ENCODE measurements at places on chromosomes 16 and 17.

GRCh38 chr16:28180655-28181460 is 30.9 kb downstream of the XPO6 start:
- DNase-seq: no peak

- DNase-seq: peak; percentile 59
These were observed 27.3 kb downstream of the SLFN11 start for GRCh38 chr17:35345926-35346771.

DNA sequence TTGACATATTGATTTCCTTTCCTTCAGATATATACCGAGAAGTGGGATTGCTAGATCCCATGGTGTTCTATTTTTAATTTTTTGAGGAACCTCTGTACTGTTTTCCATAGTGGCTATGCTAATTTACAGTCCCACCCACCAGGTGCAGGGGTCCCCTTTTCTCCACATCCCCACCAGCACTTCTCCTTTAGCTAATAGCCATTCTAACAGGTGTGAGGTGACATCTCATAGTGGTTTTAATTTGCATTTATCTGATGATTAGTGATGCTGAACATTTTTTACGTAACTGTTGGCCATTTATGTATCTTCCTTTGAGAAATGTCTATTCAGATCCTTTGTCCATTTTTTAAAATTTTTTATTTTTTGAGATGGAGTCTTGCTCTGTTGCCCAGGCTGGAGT is 93.9 kb downstream of the SDR42E1 start:
- DNase-seq: no peak

GRCh38 chr17:42660692-42661345 is 1.7 kb downstream of the TUBG2 start:
- no peak for DNase-seq

- no peak for DNase-seq
These were observed 415.0 kb upstream of the XYLT1 start for GRCh38 chr16:17885659-17886207.

GRCh38 chr16:46620266-46621005 is 743 bp downstream of the SHCBP1 start:
- DNase-seq: no peak

DNA sequence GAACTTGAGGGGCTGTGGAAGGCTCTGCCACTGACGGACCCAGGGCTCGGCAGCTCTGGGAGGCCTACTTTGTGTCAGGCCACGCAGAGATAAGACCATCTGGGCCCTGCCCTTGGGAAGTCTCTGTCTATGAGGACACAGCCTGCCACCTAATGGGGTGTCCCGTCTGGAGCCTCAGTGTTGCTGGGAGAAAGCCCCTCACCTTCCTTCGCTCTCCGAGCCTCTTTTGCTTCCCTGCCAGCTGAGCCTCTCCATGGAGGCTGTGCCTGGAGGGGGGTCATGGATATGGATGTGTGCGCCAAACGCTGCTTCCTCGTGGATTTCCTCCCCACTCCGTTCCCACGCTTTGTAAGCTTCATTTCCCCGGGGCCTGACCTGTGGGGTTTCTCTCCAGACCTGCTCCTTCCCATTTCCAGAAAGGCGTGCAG is 228.8 kb downstream of the SEC14L1 start:
- no peak for DNase-seq

GRCh38 chr17:58913971-58914769 is 158.5 kb downstream of the PPM1E start:
- DNase-seq: no peak

GRCh38 chr17:32445971-32446370 is 1.7 kb downstream of the PSMD11 start:
- DNase-seq: no peak

DNA sequence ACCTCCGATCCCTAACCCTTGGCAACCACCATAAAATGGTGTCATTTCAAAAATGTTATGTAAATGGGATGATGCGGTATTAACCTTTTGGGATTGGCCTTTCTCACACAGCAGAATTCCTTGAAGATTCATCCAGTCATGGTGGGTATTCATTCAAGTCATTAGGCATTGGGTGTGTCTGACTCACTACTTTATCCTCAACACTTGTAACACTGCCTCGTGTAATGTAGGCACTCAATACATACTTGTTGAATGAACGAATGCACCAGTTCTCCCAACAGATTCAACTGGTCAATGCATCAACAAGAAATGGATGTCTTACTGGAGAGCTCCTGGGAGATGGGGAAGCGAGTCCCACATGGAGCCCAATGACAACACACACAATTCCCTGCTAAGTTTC is 21.8 kb upstream of the GAN start:
- DNase-seq: no peak

DNA sequence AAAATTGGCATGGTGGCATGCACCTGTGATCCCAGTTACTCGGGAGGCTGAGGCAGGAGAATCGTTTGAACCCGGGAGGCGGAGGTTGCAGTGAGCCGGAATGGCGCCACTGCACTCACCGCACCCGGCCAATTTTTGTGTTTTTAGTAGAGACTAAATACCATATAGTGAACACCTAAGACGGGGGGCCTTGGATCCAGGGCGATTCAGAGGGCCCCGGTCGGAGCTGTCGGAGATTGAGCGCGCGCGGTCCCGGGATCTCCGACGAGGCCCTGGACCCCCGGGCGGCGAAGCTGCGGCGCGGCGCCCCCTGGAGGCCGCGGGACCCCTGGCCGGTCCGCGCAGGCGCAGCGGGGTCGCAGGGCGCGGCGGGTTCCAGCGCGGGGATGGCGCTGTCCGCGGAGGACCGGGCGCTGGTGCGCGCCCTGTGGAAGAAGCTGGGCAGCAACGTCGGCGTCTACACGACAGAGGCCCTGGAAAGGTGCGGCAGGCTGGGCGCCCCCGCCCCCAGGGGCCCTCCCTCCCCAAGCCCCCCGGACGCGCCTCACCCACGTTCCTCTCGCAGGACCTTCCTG is at the start of gene HBQ1:
Gene HBQ1, plus strand, starts transcription at position 359 of the 575 bp plus-strand sequence. Its CDS starts 28 bp downstream, at position 387.
- DNase-seq: peak; percentile 63

GRCh38 chr16:86042393-86042792 is 143.4 kb downstream of the IRF8 start:
- no peak for DNase-seq

- no peak for DNase-seq
These were observed 345.6 kb downstream of the CPPED1 start for GRCh38 chr16:12458051-12458450.

GRCh38 chr17:52751051-52751450 is 592.5 kb upstream of the CA10 start:
- no peak for DNase-seq

GRCh38 chr16:72850021-72850420 is 197.9 kb downstream of the ZFHX3 start:
- DNase-seq: no peak

DNA sequence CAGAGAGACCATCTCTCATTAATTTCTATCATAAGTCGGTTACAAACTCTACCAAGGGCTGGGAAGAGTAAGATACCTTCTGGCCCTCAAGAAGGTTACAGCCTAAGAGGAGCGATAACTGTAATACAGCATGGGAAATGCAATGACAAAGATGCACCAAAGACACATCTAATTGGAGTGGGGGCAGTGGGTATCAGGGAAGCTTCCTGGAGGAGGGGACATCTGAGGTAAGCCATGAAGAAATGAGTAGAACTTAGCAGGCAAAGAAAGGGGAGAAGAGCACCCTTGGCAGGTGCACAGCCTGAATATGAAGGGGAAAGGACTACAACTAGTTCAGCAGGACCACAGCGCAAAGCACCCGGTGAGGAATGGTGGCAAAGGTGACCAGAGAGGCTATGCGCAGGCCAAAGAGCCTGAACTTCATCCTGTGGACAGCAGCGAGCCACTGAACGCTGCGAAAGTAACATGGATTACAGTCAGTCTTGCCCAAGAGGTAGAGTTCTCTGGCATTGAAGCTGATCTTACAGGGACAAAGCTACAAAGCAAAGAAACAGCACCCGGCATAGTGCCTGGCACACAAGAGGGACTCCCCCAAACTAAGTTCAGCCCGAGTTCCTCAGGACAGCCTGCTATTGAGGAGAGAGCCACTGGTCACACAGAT is 2.8 kb downstream of the TBC1D10B start:
- DNase-seq: no peak

DNA sequence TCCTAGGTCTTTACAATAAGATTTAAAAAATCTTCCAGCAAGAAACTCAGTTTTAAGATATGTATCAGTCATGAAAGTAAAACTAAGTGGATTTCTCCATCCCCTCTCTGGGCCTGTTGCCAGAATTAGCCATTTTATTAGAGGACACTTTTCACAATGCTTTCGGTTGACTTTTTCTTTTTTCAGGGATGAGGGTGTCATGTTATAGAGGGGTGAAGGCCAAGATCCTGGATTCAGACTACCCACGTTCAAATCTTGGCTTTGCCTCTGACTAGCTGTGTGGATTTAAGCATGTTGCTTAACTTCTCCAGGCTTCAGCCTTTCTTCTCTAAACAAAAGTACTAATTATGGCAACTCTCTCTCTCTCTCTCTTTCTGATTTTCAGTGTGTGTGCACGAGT is 111.7 kb upstream of the COX10 start:
- DNase-seq: no peak

GRCh38 chr17:9346296-9346926 is 229.2 kb downstream of the STX8 start:
- DNase-seq: no peak

GRCh38 chr17:83050651-83051395 is 28.6 kb upstream of the METRNL start:
- DNase-seq: no peak

- peak; percentile 74 for DNase-seq
These were observed 12.8 kb downstream of the EVPL start for GRCh38 chr17:76014100-76014924.

GRCh38 chr16:3472878-3473595 is 22.3 kb downstream of the C16orf90 start:
- DNase-seq: no peak

DNA sequence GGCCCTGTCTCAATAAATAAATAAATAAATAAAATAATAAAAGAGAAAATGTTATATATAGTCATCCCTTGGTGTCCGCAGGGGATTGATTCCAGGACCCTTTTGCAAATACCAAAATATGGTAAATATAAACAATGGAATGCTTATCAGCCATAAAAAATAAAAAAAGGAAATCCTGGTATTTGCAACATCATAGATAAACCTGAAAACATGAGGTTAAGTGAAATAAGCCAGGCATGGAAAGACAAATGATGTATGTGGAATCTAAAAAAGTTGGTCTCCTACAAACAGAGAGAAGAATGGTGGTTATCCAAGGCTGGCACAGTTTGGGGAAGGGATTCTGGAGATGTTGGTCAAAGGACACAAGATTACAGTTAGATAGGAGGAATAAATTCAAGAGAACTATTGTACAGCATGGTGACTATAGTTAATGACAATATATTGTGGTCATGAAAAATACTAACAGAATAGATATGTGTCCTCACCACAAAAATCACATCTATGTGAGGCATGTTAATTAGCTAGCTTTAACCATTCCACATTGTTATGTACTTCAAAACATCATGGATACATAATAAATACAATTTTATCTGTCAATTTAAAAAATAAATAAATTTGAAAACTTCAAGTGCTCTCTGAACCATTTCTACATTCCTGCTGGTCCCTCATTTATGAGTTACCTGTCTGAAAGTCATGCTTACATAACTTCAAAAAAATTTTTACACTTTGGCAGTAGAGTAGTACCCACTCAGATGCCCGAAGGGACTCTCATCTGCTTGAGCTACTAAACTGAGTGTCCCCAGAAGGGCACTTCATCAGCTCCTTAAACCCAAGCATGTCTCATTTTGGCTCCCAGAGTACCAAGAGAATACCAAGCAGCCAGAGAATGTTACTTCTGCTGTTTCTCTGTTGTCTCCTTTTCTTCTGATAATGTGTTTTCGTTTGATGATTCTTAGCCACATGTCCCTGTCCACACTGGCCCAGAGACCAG is 26.6 kb downstream of the N4BP1 start:
- DNase-seq: no peak

GRCh38 chr16:55982597-55982996 is 107.4 kb upstream of the CES5A start:
- DNase-seq: no peak

GRCh38 chr16:88596483-88596882 is 26.3 kb downstream of the ZC3H18 start:
- DNase-seq: no peak

- DNase-seq: no peak
These were observed 13.5 kb upstream of the CBX8 start for GRCh38 chr17:79810130-79811010.

GRCh38 chr17:2855063-2855600 is 58.9 kb downstream of the RAP1GAP2 start:
- no peak for DNase-seq

GRCh38 chr17:10052106-10052813 is 146.1 kb downstream of the GAS7 start:
- DNase-seq: no peak

DNA sequence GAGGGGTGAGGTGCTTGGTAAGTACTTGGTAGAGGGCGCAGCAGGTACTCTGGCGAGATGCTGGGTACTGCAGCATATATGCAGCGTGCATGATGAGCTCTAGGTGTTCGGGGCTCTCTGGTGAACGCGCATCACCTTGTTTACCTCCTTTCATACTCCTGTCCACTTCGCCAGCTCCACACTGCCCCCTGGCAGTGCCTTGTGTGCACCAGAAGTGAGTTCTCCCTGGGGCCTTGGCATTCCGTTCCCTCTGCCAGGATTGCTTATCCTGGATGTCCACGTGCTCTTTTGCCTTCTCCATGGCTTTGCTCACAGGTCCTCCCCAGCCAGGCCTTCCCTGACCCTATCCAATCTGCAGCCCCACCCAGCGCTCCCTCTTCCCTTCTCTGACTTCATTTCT is 154.2 kb downstream of the MRM1 start:
- DNase-seq: no peak

GRCh38 chr17:55895112-55895759 is 144.4 kb downstream of the PCTP start:
- DNase-seq: no peak

DNA sequence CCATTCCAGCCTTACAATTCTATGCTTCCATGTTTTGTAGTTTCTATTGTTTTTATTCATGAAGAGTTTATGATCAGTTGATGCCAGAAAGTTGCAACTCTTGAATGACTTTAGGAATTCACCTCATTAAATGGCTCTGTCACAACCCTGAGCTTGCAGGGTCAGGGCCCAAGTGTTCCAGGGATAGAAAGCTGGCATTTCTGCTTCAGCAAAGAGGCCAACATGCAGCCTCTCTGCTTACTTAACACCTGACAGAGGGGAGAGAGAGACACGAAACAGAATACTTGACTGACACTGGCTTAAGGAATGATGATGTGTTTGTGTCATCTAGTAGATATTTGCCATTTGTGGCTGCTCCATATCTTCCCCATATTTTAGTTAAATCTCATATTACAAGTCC is 328.1 kb downstream of the CA10 start:
- DNase-seq: no peak

Data from right forelimb (tissue), 1 donor.